Stimulated activated CD4-positive, alpha-beta T cell treated with anti-CD3 and anti-CD28 coated beads, Interleukin-4, amount 100 ng/mL, for 4 hours (primary cell): ENCODE measurements at places on chromosomes 4 and X.

GRCh38 chr4:19063662-19064061 is 1042.1 kb upstream of the LCORL start:
- DNase-seq = no peak

DNA sequence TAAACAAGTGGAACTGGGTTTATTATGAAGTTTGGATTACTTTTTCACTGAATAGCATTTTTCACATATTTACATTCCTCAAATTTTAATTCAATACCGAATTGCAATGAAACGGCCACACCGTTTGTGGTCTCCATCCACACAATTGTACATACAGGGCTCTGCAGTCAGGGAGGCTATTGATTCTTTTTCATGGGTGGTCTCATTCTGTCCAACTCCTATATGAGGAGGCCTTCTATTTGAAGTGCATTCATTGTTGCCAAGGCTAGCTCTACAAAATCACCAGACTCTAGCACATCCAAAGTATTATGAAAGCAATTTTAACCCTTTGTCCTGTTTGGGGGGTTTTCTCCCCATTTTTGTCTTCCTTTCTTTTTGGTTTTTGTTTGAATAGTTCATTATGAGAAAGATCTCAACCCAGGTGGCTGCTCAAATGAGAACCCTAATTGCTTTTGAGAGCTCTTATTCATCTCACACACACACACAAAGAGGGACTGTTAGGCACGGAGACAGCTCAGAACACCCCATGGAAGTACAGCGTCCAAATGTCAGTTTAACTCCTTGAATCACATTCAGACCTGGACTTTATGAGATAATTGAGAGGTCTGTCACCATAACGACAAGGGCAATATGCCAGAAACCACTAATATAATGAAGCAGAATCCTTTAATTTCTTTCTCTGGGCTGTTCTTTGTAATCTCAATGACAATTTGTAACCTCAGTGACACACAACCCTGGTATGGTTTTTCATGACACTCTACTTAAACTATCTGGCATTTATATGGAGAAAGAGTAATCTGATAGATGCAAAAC is 79.4 kb downstream of the NLGN4X start:
- DNase-seq = no peak

- DNase-seq = no peak
Observed at GRCh38 chr4:52861171-52861823, 820 bp upstream of the RASL11B start.

- no peak for DNase-seq
Observed at GRCh38 chrX:39819921-39820849, 277.6 kb downstream of the BCOR start.

DNA sequence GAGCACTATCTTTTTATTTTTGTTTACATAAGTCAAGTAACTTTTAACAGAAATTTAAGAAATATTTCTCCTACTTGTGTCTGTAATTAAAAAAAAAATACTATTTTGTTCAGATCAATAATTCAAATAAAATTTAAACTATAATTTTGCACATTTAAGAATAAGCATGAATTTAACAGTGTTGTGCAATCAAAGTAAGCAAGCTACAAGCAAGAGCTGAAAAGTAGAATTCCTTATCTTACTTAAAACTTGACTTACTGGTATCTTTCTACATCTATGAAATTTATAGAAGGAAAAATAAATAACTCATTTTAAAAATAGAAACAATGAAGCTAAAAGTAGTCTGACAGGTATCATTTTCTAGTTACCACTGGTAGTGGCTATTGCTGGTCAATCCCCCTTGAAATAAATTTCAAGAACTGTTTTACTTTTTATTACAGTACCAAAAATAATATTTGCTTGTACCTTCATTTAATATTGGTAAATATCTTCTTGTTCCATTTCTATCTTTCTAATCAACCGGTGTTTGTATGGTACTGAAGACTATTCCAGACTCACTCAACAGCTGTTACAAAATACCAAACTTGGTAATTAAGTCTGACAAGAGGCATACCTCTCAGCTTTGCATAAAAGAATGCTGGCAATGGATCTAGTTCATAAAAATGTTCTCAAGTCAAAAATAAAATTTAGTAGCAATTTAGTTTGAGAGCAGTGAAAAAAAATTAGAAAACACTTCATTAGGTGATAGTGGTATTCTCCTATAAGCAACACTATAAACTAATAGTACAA is 62.2 kb downstream of the NOCT start:
- DNase-seq = no peak

- DNase-seq = no peak
Observed at GRCh38 chr4:106247600-106247999, 68.4 kb downstream of the TBCK start.

DNA sequence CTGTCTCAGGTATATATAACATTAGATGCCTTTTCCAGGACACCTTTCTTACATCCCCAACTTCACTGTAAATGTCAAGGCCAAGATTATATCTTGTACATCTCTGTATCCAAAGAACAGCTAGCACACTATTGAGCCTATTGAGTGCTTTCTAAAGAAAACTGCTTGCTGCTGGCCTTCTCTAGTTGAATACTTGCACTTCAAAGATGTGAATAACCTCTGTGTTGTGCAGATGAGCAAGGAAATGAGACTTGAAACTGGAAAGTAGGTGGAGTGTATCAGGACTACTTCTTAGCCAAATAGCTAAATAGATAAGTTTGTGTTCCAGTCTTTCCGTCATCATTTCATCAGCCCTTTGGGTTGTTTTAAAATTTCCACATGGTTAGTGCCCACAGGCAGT is 704.4 kb upstream of the AMOT start:
- DNase-seq = no peak
